ENCODE measurements at places on chromosomes 11 and 22. TPM values are rescaled to one million over a fixed set of nuclear protein-coding genes. Genes with fewer than 3 reads are reported as not detected.

LSP1 gene
- total RNA-seq: 430 TPM

KRTAP5-6 gene
- not detected for total RNA-seq

USH1C gene
- total RNA-seq: not detected

INS gene
- not detected for total RNA-seq

BRSK2 gene
- 0.27 TPM for total RNA-seq

SLC37A4 gene
- 16.4 TPM for total RNA-seq

CALCA gene
- not detected for total RNA-seq

KDM4D gene
- 0.44 TPM for total RNA-seq

STX5 gene
- total RNA-seq: 50.5 TPM

PARVG gene
- 128 TPM for total RNA-seq

OR2AG2 gene
- total RNA-seq: 0.41 TPM

MRGPRE gene
- total RNA-seq: not detected

SLC5A12 gene
- not detected for total RNA-seq

SBF1 gene
- 181 TPM for total RNA-seq

UBQLNL gene
- total RNA-seq: 0.12 TPM

OMP gene
- total RNA-seq: not detected

FIBIN gene
- not detected for total RNA-seq

INPPL1 gene
- 111 TPM for total RNA-seq

MS4A8 gene
- not detected for total RNA-seq

PGA5 gene
- not detected for total RNA-seq
